ENCODE measurements at places on chromosomes 7 and 10.

DNA sequence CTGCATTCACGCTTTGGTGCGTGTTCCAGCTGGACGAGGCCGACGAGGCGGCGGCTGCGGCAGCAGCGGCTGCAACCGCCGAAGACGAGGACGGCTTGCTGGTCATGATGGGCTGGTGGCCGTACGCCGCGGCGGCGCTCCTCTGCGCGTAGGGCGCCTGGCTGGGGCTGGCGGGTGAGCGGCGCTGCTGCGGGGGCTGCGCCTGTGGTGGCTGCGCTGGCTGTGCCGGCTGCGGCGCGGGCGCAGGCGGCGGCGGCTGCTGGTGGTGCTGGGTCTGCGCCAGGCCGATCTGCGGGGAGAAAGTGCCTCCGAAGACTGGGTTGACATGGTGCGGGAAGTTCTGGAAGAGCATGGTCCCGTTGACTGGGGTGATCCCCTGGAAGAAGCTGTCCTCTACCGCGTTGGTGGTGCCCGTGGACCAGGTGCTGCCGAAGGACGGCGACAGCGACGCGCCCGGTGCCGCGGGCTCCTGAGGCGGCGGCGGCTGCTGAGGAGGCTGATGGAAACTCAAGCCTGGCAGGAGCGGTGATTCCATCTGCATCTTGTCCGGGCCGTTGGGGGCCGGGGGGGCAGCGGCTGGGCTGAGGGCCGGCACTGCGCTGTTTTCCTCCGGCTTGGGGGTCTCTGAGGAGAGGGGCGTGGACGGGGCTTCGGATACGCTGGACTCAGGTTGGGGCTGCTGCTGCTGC is 51.1 kb downstream of the CPEB3 start:
- DNase-seq = peak; percentile 12

DNA sequence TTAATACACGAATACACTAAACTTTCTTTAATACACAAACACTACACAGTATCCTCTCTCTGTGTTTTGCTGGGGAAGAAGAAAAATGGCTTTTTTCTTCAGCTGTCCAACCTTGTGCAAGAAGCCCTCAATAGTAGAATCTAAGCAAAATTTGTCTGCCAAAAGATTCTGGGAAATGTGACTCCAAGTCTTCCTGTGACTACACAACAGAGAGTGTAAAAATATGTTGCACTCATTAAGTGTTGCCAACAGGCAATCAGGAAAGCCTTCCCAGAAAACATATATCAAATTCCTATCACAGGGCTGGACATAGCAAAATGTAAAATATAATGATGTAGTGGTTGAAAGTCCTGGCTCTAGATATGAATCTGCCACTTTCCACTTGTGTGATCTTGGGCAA is 825.1 kb upstream of the ZWINT start:
- no peak for DNase-seq

DNA sequence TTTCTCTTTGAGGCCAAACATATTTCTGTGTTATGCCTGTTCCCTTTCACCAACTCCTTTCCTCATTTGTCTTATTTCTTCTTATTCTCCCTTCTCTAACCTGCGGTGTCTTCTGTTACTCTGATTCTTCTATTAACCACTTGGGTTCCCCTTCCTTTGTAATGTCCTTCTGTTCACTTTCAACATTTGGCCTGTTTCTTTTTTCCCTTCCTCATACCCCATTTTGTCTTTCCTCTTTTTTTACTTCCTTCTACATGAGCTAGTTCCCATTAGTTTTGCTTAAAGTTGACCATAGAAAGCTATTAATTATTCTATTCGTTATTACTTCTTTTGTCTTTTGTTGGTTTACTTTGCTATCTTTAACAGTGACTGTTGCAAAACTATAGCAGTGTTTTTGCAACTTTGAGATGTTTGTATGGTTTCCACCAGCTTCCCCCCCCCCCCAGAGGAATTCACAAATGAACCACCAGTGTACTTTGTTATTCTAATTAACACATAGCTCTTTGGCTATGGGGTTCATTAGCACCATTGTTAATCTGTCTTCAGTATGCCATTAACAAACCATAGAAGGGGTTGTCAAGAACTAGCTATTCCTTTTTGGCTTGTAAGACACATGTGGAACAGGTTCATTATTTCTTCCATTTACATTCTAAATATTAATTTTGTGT is 2.9 kb downstream of the LRGUK start:
- no peak for DNase-seq

GRCh38 chr7:155340071-155340531 is 42.4 kb downstream of the INSIG1 start:
- no peak for DNase-seq

- DNase-seq = no peak
These were observed 23.9 kb downstream of the EPC1 start for GRCh38 chr10:32323051-32323450.

DNA sequence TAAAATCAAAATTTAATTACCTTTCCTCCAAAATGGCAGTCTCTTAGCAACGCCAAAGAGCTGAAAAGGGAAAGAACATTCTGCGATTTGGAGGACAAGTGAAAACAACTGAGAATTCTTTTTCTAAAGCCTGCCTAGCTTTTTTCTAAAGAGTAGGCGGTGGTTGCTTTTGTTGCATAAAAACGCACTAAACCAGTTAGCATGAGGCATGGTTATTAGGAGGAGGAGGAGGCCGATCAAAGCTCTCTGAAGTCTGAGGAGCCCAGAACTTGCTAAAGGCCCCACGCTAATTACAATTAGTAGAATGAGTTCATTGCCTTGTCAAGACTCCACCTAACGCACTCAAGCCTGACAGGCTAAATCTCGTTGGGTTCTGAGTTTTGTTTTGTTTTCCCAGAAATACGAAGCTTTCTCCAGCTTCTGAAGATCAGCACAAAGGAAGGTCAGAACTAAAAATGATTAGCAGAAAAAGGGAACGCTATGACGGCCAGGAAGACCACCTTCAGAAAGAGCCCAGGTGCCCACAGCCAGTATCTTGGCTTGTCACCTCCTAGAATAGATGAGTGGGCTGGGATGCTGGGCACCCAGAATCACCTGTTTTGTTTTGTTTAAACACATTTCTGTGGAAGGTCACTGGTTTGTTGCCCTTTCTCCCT is 72.0 kb downstream of the FGFR2 start:
- no peak for DNase-seq
